ENCODE measurements at places on chromosomes 11 and 22.

GRCh38 chr11:118076754-118077281, at the start of gene TMPRSS4:
Gene TMPRSS4, plus strand, starts transcription at chr11:118077078. Its CDS starts 225 bp downstream, at chr11:118077303.
- no peak for DNase-seq

- DNase-seq, result no peak
Observed at GRCh38 chr11:58837707-58838388, 6.7 kb downstream of the GLYATL2 start.

GRCh38 chr11:36160091-36160490, 129.1 kb downstream of the COMMD9 start:
- DNase-seq, result no peak

GRCh38 chr22:26643418-26644100, 13.8 kb upstream of the MIAT start:
- DNase-seq, result no peak

GRCh38 chr11:129719037-129719436, 96.6 kb upstream of the TMEM45B start:
- DNase-seq, result no peak

DNA sequence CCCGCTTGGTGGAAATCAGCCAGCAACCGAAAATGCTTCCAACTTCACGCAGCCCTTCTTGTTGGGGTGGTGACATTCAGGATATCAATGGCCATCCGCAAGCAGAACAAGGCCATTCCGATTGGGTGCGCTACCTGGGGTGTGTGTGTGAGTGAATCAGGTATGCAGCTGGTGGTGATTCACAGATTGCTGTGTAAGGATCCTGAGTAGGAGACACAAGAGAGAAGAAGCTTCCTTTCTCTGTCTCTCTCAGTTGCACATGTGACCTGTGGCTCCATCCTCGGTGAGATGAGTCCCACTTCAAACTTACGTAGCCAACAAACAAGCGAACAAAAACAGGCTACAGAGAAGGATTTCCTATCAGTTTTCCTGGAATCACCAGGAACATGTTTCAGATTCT, 9.6 kb upstream of the TMEM184B start:
- DNase-seq, result no peak

DNA sequence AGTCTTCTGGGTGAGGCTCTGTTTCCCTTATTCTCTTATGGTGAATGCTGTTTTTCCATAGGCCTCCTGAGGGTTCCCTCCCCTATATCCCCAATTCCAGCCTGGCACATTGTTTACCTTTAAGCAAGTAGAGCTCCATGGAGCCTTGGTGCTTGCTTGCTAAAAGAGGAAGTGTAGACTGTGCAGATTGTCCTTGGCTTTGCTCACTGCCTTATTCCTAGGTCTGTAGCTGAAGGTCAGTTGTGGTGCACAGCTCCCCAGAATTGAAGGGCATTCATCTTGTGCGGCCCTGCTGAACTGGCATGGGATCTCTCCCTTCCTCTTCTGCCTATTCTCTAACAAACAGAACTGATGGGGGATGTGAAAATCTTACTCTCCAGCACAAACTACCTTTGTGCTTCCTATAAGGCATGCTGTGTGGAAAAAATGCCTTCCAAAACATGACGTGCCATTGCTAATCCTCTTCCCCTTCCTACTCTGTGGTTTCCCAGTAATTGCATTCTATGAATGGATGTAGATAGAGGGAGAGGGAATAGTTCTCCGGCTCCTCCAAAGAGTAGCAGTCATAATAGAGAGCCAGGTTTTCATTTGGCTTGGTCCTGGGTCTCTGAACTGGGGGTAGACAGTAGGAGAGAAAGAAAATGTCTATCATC, 34.2 kb upstream of the PLET1 start:
- DNase-seq, result no peak

Data from activated CD4-positive, alpha-beta T cell treated with anti-CD3 and anti-CD28 coated beads, Interleukin-2, Interleukin-4, amounts not matched to agents 100 ng/mL and 50 ng/mL, durations not matched to agents 16 hours and 8 hours (primary cell).